ENCODE measurements at places on chromosomes 2 and 18. TPM values are rescaled to one million over a fixed set of nuclear protein-coding genes. Genes with fewer than 3 reads are reported as not detected.

DNA sequence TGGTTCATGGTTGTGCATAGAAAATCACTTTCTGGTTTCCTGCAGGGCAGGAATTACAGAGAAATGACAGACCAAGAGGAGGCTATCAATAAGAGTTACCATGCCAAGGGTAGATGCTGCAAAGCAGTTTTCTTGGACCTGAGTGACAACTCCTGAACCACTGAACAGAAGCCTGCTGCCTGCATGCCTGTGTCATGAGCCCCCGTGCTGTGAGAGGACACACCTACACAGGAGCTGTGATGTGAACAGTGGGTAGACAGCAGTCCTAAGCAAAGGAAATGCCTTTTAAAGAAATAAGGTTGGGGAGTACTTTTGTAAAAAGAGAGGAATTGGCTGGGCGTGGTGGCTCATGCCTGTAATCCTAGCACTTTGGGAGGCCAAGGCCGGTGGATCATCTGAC is 54.2 kb upstream of the CREB1 start:
- H3K36me3 ChIP-seq, result no peaks in the 10 kb centered on the region
- no peak overlapping the region for H3K27ac ChIP-seq
- H3K4me3 ChIP-seq, result no peak overlapping the region
- DNase-seq, result no peak
- peaks cover 26% of the 10 kb centered on the region for H3K4me1 ChIP-seq

DNA sequence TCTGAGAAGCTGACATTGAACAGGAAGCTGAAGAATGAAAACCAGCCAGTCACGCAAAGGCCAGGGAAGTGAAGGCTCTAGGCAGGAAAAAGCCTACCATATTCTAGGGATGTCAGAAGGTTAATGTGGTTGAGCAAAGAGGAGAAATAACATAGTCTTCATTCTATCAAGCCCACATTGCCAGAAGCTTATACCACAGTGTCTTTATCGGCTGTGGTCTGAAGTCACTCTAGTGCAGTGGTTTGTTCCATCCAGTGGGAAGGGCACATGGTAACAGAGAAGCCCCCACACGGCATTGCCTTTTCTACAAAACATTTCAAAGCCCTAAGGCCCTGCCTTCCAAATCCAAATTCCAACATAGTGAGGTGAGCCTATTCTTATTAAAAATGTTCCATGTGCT is 311.3 kb downstream of the TNS1 start:
- peaks cover 9% of the 10 kb centered on the region for H3K4me1 ChIP-seq
- no peak overlapping the region for H3K27ac ChIP-seq
- H3K36me3 ChIP-seq, result no peaks in the 10 kb centered on the region
- DNase-seq, result no peak

DNA sequence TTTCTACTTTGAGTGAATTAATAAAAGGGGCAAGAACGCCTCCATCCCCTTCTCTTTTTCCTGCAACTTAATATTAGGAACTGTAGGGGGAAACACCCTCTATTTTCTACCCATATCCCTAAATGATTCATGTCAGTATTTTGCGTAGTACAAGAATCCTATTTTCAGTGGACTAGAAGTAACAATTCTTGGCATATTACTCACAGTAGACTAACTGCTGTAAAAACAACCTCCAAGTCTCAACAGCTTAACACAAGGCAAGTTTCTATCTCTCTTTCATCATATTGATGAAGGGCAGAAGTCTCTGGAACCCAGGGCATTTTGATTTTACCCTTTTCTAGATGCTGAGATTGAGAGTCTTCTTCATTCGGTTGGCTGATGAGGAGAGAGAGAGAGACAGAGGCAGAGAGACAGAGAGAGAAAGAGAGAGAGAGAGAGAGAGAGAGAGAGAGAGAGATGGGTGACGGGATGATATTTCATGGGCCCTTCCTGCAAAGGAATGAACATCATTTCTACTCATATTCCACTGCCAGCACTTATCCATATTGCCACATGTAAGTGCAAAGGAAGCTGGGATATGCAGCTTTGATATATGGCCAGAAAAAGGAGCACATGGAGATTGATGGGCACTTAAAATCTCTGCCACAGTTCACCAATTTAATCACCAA is 481.6 kb downstream of the LPIN1 start:
- no peak overlapping the region for H3K27ac ChIP-seq
- DNase-seq, result no peak
- no peak overlapping the region for H3K4me3 ChIP-seq
- peaks cover 6% of the 10 kb centered on the region for H3K36me3 ChIP-seq

- H3K27me3 ChIP-seq, result no peaks in the 10 kb centered on the region
- no peak overlapping the region for H3K27ac ChIP-seq
- no peak overlapping the region for H3K4me3 ChIP-seq
- no peak for DNase-seq
These were observed 144.8 kb upstream of the TACR1 start for GRCh38 chr2:75344146-75344545.

GRCh38 chr2:127085317-127085681 is 21.7 kb downstream of the BIN1 start:
- peak overlapping the region; percentile 44 for H3K4me3 ChIP-seq
- H3K36me3 ChIP-seq, result no peaks in the 10 kb centered on the region
- peaks cover 58% of the 10 kb centered on the region for H3K4me1 ChIP-seq

DNA sequence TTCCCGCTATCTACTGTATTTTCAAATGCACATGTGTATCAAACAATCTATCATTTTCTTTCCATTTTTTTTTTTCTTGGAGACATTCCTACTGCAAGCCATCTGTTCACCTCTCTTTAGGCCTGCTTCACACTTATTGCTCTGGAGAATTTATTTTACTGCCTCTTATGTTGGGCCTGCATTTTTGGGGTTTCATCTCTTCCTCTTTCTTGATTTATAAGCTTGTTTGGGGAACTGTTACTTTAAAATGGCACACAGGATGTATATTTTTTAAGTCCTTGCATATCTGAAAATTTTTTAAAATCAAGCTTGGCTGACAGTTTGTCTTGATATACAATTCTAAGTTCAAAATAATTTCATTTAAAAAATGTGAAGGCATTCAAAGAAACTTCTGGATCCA is 3.5 kb upstream of the RAB27B start:
- no peak overlapping the region for H3K27ac ChIP-seq
- H3K4me1 ChIP-seq, result peaks cover 11% of the 10 kb centered on the region
- peaks cover 4% of the 10 kb centered on the region for H3K27me3 ChIP-seq
- no peak for DNase-seq
- no peak overlapping the region for H3K4me3 ChIP-seq

- no peaks in the 10 kb centered on the region for H3K27me3 ChIP-seq
- no peak for DNase-seq
- no peak overlapping the region for H3K27ac ChIP-seq
- H3K4me1 ChIP-seq, result no peaks in the 10 kb centered on the region
- H3K36me3 ChIP-seq, result no peaks in the 10 kb centered on the region
These were observed 500.2 kb downstream of the XIRP2 start for GRCh38 chr2:167388497-167388896.

DNA sequence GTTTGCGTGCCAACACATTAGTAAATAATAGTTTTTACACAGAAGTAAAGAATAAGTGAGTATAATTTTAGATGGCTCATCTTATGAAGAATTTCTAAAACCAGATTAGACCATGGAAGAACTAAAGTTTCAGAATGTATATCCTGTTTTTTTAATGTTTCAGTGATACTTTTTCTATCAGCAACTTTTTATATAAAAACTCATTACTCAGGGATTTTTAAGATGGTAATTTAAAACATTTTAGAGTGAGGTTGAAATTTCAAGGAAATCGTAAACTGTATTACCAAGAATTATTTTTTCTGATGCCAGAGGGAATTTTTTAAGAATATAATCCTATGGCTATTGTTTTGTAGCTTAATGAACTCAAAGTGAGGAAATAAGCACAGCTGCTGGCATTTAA is 128.5 kb upstream of the FANCL start:
- H3K36me3 ChIP-seq, result no peaks in the 10 kb centered on the region
- H3K27ac ChIP-seq, result no peak overlapping the region
- H3K4me3 ChIP-seq, result no peak overlapping the region
- DNase-seq, result no peak
- no peaks in the 10 kb centered on the region for H3K4me1 ChIP-seq
- H3K27me3 ChIP-seq, result no peaks in the 10 kb centered on the region

TEX44 gene
- total RNA-seq, result not detected

GNLY gene
- 0.43 TPM for total RNA-seq

STARD6 gene
- total RNA-seq, result not detected

DNA sequence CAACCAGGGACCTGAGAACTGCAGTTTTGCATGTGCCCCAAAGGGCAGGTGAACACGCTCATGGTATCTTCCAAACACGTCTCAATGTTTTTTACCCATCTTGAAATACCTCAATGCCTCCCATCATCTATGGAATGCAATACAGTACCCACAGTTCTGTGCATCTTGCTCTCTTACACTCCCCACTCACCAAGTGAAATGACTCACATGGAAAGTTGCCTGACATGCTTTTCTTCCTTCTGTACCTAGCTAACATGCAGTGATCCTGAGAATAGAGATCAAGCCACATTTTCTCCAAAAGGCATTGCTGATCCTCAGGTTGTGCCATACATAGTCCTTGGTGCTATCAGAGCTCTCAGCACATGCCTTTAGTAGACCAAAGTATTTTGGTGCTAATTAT is 373.9 kb downstream of the GPD2 start:
- H3K27me3 ChIP-seq, result peaks cover 30% of the 10 kb centered on the region
- no peaks in the 10 kb centered on the region for H3K4me1 ChIP-seq
- DNase-seq, result no peak
- H3K36me3 ChIP-seq, result no peaks in the 10 kb centered on the region

DNA sequence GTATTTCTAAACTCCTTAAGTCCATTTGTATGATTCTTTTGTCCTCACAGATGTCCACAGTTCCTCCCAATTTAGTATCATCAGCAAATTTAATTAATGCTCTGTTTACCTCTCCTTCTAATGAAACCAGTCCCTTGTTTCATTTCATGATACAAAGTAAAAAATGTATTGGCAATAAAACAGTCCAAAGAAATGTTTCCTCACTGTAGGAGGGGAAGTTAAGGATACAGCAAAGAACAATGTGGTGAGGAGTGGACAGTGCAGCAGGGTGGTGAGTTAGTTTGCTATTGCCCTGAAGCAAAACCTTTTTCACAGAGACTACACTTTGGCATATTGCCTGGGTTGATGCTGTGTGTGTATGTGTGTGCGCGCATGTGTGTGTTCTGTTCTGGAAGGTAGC is 401.5 kb downstream of the ARHGAP15 start:
- H3K4me1 ChIP-seq, result peaks cover 38% of the 10 kb centered on the region
- H3K27me3 ChIP-seq, result no peaks in the 10 kb centered on the region
- no peak for DNase-seq
- peak overlapping the region; percentile 19 for H3K27ac ChIP-seq
- H3K4me3 ChIP-seq, result no peak overlapping the region
- H3K36me3 ChIP-seq, result no peaks in the 10 kb centered on the region

ANKRD62 gene
- not detected for total RNA-seq

GRCh38 chr2:219614076-219614860 is 13.2 kb upstream of the SLC4A3 start:
- H3K27ac ChIP-seq, result no peak overlapping the region
- H3K4me1 ChIP-seq, result no peaks in the 10 kb centered on the region
- DNase-seq, result no peak
- H3K36me3 ChIP-seq, result peaks cover 20% of the 10 kb centered on the region
- H3K4me3 ChIP-seq, result no peak overlapping the region

GRCh38 chr2:208315081-208315788 is 49.2 kb downstream of the PIKFYVE start:
- no peak overlapping the region for H3K4me3 ChIP-seq
- H3K27ac ChIP-seq, result no peak overlapping the region
- no peak for DNase-seq
- H3K36me3 ChIP-seq, result peaks cover 33% of the 10 kb centered on the region
- H3K4me1 ChIP-seq, result peaks cover 23% of the 10 kb centered on the region
- no peaks in the 10 kb centered on the region for H3K27me3 ChIP-seq

- H3K4me1 ChIP-seq, result peaks cover 8% of the 10 kb centered on the region
- H3K4me3 ChIP-seq, result no peak overlapping the region
- H3K36me3 ChIP-seq, result no peaks in the 10 kb centered on the region
- no peak for DNase-seq
- no peak overlapping the region for H3K27ac ChIP-seq
- H3K27me3 ChIP-seq, result no peaks in the 10 kb centered on the region
These were observed 54.9 kb downstream of the MAPRE2 start for GRCh38 chr18:35095983-35096676.

DNA sequence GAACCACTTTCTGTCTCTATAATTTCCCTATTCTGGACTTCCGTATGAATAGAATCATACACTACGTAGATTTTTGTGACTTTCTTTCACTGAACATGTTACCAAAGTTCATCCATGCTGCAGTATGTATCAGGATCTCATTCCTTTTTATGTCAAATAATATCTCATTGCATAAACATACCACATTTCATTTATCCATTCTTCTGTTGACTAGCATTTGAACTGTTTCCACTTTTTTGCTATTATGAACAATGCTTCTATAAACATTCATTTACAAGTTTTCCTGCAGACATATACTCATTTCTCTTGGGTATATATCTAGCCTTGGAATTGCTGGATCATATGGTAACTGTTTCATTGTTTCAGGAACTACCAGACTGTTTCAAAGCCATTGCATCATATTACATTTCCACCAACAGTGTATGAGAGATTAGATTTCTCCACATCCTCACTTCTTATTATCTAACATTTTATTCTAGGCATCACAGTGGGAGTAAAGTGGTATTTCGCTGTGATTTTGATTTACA is 186.2 kb downstream of the DYM start:
- H3K27ac ChIP-seq, result no peak overlapping the region
- H3K4me3 ChIP-seq, result no peak overlapping the region
- no peaks in the 10 kb centered on the region for H3K27me3 ChIP-seq
